AG04449 (cell line): ENCODE measurements at places on chromosomes 4 and X.

DNA sequence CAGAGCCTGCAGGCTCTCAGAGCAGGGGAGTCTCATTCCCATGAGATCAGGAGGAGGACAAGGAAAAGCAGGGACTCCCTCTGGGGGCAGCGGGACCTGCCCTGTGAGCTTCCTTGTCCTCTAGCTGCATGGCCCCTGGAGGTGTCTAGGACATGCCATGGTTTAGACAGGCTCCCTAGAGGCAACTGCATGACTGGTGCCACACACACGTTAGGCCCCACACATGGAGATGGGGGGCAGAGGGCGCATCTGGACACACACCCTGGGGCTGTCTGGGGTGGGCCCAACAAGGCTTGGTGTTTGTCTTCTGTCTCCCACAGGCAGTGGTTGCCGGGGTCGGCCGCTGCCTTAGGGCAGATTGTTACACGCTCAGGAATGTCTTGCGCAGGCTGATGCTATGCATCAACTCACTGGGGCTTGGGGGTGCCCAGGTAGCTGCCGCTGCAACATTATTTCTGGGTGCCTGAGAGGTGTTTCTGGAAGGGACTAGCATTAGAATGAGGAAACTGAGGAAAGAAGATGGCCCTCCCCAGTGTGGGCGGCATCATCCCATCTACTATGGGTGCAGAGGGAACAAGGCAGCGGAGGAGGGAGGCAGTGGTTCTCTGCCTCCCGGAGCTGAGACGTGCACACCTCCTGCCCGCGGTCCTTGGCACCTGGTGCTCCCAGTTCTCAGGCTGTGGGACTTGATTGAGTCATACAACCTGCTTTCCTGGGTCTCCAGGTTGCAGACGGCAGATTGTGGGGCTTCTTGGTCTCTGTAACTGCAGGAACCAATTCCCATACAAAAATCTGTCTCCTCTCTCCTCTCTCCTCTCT lies 32.1 kb upstream of the GPR78 start:
- no peak for DNase-seq

DNA sequence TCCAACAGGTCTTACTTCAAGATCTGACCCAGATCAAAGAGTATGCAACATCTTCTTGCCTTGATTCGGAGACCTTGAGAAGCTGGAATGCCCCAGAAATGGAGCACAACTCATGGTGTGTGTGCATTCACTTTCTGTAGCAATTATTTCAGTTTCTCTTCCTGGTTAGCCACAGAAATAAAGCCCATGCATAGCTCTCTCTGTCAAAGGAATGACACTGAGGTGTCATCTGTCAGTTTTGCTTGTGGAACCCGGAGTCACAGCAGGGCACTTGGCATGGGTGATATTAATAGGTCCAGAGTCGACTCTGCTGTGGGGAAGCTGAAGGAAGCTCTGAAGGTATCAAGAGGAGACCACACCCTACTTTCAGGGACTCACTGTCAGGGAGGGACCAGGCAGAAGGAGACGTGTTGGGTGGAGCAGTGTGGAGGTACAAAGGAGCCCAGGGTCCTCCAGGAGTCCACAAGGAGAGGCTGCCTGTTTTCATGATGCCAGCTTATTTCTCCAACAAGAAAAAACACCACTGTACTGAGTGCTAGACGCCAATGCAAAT lies 10.7 kb downstream of the CLNK start:
- DNase-seq = no peak

- no peak for DNase-seq
Measured at GRCh38 chr4:60579335-60579734, 620.8 kb upstream of the ADGRL3 start.

DNA sequence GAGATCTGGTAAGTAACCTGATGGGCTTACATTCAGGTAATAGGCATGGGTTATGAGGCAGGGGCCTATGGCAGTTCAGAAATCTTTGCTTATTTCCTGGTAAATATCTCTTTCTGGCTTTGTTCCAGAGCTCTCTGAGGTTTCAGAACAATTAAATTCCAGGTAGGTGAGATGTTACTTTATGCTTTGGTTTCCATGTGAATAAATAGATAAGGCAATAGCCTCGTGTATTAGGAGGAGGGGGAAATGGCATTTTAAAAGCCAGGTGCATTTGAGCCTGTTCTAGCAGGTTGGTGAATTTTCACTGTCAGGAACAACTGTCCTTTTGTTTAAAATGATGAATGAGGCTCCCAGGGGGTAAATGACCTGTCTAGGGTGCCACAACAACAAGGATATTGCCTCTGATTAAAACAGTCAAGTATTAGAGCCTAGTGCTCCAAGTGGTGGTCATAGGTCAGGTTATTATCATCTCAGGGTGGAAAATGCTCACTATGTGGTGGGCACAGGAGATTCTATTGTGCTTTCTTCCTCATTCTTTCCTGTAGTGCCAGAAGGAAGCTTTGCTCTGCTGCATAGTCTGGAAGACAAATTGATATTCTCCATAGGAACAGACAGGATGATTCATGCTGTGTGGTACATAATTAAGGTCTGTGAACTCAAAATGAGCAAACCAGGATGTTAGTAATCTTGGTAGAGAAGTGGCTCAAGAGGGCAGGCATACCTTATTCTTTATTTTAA lies 296.2 kb downstream of the INPP4B start:
- peak; percentile 51 for DNase-seq

DNA sequence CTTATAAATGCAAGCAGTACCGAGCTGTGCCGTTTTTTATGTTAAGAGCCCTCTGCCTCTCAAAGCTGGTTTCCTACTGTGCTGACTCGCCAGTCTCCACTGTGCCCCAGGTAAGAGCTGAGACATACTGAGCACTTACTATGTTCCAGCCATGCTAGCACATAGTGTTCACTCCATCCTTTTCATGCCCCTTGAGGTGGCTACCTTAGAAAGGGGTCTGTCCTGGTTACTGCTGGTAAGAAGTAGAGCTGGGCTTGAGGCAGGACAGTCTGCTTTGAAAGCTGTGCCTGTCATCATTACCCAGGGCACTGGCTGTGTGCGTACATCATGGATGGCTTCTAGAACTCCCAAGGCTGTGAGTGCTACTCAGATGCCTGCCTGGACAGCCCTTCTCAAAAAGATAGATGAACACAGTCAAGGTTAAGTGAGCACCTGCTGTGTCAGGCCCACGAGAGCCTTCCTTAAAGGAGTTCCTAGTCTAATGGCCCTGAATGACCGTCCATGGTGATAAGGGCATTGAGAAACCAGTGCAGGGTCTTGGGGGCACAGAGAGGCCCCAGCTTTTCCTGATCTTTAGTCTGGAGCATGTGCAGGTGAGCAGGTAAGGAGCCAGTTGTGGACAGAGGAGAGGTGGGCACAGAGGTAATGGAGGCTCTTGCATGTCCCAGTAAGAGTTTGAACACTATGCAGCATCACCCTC lies 1.6 kb downstream of the STK32B start:
- no peak for DNase-seq

- no peak for DNase-seq
Measured at GRCh38 chr4:182932651-182933050, 15.5 kb upstream of the DCTD start.

DNA sequence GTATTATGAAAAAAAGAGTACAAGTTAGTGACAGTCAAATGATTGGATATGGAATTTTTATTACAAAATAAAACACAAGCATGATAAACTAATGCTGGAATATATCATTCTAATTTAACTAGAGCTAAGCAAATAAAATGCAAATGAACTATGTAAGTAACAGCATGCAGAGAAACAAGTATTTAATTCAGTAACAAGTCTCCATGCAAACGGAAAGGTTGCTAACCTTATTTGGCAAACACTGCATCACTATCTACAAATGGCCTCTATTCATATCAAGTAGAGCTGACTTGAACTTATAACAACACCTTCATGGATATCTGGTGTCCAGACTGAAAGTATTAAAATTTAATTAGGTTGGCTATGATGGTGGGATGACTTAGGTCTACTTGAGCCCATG lies 15.4 kb downstream of the PPM1K start:
- no peak for DNase-seq

GRCh38 chrX:124344246-124344645 lies 2.1 kb upstream of the SH2D1A start:
- DNase-seq = no peak

- DNase-seq = no peak
Measured at GRCh38 chr4:175961604-175962003, 104.0 kb upstream of the WDR17 start.

- DNase-seq = no peak
Measured at GRCh38 chr4:20764366-20764992, 64.2 kb downstream of the PACRGL start.

DNA sequence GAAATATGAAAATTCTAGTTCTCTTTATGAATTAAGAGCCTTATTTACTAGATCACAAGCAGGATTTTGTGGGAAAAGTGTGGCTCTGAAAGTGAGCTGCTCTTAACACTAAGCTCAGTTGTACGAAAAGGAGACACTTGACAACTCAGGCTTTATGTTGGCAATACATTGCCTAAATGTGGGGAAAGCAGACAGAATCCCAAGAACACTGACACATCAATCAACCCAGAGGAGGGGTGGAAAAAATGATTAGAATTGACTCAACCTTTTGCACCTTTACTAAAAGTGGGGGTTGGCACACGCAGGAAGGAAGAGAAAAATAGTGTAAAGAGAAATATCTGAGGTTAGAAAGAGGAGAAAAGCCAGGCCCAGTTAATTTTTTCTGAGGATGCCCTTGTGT lies 61.6 kb downstream of the CHST7 start:
- DNase-seq = no peak

- DNase-seq = no peak
Measured at GRCh38 chrX:123607806-123608205, 125.0 kb downstream of the THOC2 start.

DNA sequence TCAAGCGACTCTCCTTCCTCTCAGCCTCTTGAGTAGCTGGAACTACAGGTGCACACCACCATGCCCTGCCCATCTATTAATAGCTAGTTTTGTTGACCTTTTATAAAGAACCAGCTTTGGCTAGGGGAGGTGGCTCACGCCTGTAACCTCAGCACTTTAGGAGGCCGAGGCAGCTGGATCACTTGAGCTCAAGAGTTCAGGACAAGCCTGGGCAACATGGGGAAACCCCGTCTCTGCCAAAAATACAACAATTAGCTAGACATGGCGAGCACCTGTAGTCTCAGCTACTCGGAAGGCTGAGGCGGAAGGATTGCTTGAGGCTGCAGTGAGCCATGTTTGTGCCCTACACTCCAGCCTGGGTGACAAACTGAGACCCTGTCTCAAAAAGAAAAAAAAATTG lies 2.7 kb downstream of the TKTL1 start:
- no peak for DNase-seq

DNA sequence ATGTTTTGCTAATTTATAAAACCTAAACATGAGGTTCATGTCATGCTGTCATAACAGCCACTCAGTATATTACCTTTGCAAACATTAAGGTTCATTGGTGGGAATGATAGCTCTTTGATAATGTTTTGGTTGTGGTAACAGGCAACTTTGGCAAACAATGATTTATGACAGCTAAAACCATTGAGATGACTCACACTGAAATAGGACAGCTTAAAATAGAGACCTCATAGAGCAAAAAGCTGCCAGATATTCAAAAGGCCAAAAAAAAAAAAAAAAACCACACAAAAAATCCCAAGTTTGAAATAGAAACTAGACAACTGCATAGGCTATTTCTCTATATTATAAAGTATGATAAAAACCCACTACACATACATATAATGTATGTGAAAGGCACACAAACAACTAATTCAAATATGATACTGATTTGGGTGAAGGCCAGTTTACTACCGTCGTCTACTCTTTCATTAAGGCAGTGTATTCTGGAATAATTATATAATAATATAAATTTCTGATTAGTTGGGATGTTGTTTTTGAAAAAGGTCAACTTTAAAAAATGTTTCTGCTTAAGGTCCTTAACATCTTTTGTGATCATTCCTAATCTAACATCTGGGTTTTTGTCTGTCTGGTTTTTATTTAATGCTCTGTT lies 646.0 kb upstream of the PITX2 start:
- no peak for DNase-seq

GRCh38 chrX:134482371-134482770 lies 22.4 kb downstream of the HPRT1 start:
- no peak for DNase-seq

DNA sequence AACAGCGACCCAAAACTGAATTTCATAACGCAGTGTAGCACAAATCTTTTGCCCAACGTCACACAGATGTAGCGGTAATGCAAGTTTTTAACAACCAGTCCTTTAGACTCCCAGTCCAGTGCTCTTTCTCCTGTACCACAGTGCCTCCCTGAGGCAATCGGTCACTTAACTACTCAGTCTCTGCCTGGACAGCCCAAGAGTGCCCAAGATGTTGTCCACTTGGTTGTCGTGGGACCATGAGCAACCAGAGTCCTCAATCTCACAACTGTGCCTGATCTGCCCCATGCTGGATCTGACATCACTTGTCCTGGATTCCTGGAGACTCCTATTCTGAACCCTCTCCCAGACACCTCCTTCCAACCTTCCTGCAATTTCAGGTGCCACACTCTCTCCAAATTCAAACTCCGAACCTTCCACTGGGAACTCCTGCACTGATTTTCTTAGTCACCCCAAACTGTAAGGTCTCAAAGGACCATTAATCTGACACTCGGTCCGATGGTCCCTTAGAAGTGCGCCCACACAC lies 702 bp downstream of the MMGT1 start:
- DNase-seq = no peak

DNA sequence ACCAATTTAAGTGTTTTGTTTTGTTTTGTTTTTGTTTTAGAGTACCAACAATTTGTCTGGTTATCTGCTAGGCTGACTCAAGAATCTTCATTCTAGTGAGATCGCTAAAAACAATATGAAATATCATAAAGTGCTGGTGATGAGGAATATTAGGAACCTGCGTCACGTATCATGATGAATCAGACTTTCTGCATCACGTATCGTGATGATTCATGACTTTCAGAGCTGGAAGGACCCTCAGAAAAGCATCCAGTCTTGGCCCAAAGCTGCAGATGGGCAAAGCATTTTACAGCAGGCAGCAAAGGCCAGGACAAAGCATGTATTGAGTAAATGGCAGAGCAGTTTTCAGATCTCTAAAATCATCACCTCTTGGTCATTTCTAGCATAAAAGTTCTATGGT lies 278.0 kb upstream of the BOD1L1 start:
- no peak for DNase-seq

DNA sequence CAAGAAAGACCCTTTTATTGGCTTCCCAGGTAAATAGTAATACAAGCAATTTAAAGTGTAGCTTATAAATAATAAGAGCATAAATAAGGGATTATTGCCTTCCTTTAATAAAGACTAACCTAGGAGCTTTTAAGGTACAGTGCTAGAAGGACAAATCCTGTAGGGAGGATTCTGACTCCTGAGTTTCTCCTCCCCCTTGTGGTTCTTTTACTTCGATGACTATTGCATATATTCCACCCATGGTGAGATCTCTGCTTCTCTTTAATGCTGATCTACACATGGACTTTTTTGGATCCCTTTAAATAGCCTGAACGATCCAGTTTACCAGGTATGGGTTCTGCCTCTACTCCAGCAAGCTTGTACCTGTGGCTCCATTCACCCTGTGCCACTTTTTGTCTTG lies 2.5 kb downstream of the GALNT7 start:
- DNase-seq = no peak

- DNase-seq = no peak
Measured at GRCh38 chrX:41045960-41046567, 39.2 kb upstream of the USP9X start.

GRCh38 chr4:3335385-3335784 lies 42.6 kb downstream of the RGS12 start:
- DNase-seq = no peak

GRCh38 chr4:154491341-154492271 lies at the start of gene DCHS2:
TSS of gene DCHS2 (minus strand) at chr4:154491799. CDS start at chr4:154491355, 444 bp downstream.
- DNase-seq = no peak

GRCh38 chr4:5734853-5735252 lies 23.9 kb downstream of the EVC start:
- DNase-seq = no peak

GRCh38 chr4:48898733-48899431 lies 7.7 kb downstream of the OCIAD2 start:
- DNase-seq = no peak
